Upper lobe of right lung (tissue), 1 donor: ENCODE measurements at places on chromosomes 4 and X. TPM values are rescaled to one million over a fixed set of nuclear protein-coding genes. Genes with fewer than 3 reads are reported as not detected.

Gene PF4V1
- not detected for total RNA-seq

DNA sequence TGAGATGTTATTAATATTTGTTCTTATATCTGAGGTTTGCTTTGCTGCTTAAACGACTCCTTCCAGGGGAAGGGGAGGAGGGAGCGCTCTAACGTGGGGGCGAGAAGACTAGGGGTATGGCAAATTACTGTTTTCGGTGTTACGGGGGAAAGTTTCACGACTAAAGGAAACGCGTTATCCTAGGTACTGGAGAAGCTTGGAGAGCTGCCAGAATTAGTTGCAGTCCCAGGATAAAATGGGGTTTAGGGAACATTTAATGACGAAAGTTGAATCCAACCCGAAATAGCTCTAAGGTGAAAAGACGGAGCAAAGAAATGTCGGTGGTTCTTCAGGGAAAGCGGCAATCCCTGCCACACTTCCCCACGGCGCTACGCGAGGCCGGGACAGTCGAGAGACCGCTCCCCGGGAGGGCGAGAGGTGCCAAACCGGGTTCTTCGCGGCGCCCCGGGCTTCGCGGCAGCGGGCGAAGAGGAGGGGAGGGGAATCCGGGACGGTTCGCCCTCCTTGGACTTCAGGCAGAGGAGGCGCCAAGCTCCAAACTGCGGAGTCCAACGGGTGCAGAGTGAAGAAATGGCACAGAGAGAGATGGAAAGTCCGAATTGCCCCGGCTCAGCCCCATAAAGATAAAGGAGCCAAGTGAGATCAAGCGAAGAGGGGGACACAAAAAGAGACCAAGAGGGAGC is 724 bp downstream of the THOC2 start:
- H3K4me3 ChIP-seq: peak overlapping the region; percentile 77
- H3K36me3 ChIP-seq: no peaks in the 10 kb centered on the region
- H3K4me1 ChIP-seq: peaks cover 11% of the 10 kb centered on the region
- peak overlapping the region; percentile 81 for H3K27ac ChIP-seq
- H3K27me3 ChIP-seq: no peaks in the 10 kb centered on the region

DNA sequence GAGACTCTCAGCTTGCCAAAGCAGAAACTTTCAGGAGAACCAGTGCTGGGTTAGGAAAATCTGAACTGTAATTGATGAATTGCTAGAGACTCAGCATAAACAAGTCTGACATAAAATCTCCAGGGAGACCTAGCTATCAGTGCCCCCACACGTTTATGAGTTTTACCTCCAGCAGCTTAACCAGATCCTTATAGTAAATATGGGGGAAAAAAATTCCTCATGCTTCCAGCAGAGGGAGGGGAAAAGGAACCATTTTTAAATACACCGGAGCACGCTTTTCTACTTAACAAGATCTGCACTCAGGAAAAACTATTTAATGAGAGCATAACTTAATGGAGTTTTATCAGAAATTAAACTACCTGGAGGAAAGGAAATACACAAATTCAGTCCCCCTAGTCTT is 1040.7 kb upstream of the INTU start:
- DNase-seq: no peak
- H3K36me3 ChIP-seq: no peaks in the 10 kb centered on the region
- no peaks in the 10 kb centered on the region for H3K27me3 ChIP-seq

Gene PAGE4
- total RNA-seq: not detected

DNA sequence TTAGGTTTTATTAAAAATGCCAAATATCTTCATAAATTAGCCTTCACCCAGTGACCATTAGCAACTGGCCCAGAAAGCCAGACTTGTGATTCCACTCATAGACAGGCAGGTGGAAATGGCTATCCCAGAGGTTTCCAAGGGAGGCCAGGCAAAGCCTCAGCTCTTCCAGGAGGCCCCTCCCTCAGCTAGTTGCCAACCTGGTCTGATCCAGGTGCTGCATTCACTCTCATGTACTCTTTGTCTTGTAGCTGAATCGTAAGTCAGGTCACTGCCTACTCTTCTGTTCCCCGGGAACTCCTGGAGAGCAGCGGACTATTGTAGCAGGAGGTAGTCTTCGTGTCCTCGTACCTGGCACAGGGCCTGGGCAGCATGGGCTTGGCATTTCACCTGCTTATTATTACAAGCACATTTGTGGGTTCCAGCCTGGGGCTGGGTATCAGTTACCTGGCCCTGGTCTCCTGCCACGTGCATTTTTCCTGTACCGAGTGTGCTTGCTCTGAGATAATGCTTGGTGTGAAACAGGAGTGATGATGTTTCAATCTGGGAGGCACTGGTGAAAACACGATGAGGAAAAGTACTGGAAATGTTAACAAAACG is 101.6 kb downstream of the FAM193A start:
- no peaks in the 10 kb centered on the region for H3K27me3 ChIP-seq
- peak; percentile 34 for DNase-seq
- peaks cover 94% of the 10 kb centered on the region for H3K36me3 ChIP-seq
- no peak overlapping the region for H3K27ac ChIP-seq
- no peak overlapping the region for H3K4me3 ChIP-seq
- no peaks in the 10 kb centered on the region for H3K4me1 ChIP-seq

GRCh38 chr4:153468587-153468986 is 2.4 kb downstream of the TMEM131L start:
- peaks cover 46% of the 10 kb centered on the region for H3K4me1 ChIP-seq
- no peak for DNase-seq
- no peak overlapping the region for H3K27ac ChIP-seq
- H3K36me3 ChIP-seq: no peaks in the 10 kb centered on the region

Gene CITED1
- total RNA-seq: 0.43 TPM

DNA sequence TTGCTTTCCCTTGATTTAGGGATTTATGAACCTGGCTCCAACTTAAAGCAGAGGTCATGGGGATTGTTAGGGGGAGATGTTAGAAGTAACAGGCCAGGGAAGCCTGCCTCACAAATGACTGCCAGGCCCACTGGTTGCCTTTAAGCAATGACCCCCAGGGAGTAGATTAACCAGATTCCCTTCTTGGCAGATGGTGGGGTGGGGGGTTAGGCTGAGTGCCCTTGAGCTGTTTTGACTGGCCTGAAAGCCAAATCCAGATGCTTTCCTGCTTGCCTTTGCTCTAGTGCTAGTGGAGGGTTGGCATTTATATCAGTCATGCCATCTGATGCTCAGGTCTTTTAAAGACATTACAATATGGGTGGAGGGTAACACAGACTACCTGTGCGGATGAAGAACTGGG is 128.1 kb downstream of the TMEM164 start:
- H3K27me3 ChIP-seq: no peaks in the 10 kb centered on the region
- no peaks in the 10 kb centered on the region for H3K36me3 ChIP-seq
- H3K27ac ChIP-seq: no peak overlapping the region
- H3K4me1 ChIP-seq: no peaks in the 10 kb centered on the region
- H3K4me3 ChIP-seq: no peak overlapping the region

DNA sequence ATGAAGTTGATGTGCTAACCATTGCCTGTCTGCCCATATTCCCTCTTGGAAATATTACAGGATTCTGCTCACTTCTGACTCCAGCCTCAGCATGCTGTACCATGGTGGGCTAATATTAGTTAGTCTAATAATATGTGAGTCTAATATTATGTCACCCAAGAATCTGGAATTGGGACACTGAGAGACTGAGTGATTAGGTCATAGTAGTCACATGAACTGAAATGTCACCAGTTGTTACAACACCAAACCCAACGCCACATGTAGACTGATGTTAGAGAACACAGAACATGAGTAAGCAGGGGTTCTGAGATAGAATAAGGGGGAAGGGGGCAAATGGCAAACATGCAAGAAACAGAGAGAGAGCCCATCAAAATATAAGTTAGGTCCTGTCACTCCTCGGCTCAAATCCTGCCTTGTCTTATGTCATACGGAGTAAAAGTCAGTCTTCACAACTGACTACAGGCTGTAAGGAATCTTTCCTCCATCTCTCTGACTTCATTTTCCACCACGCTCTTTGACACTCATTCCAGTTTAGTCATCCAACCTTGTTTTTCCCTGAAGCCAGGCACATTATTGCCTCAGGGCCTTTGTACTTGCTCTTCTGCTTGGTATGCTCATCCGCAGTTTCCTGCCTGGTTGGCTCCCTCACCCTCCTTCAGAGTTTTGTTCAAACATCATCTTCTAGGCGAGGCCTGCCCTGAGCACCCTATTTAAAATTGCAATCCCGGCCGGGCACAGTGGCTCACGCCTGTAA is 9.6 kb upstream of the SLAIN2 start:
- H3K27ac ChIP-seq: no peak overlapping the region
- no peak for DNase-seq
- no peak overlapping the region for H3K4me3 ChIP-seq
- no peaks in the 10 kb centered on the region for H3K36me3 ChIP-seq
- no peaks in the 10 kb centered on the region for H3K4me1 ChIP-seq

DNA sequence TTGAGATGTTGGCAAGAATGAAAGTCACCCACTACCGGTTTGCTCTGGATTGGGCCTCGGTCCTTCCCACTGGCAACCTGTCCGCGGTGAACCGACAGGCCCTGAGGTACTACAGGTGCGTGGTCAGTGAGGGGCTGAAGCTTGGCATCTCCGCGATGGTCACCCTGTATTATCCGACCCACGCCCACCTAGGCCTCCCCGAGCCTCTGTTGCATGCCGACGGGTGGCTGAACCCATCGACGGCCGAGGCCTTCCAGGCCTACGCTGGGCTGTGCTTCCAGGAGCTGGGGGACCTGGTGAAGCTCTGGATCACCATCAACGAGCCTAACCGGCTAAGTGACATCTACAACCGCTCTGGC is 12.3 kb downstream of the RPL9 start:
- peaks cover 14% of the 10 kb centered on the region for H3K36me3 ChIP-seq
- H3K27ac ChIP-seq: peak overlapping the region; percentile 53
- no peak for DNase-seq
- H3K4me3 ChIP-seq: peak overlapping the region; percentile 49
- no peaks in the 10 kb centered on the region for H3K27me3 ChIP-seq

DNA sequence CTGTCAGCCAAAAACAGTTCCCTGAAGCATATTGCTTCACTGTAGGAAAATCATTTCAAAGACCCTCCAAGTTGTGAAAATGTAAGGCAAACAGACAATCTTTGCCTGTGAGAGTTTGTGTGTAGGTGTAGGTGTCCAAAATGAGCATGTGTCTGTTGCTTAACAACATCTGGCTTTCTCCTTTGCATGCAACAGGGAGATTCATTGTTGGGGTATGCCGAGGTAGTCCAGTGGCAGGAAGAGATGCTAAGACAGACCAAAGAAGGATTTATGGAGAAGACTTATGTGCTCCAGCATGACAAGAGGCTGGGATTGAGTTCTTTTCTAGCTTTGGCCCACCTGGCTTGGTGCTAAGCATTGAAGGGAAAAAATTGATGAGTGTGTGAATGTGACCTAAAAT is 29.8 kb upstream of the SMAD1 start:
- H3K27ac ChIP-seq: no peak overlapping the region
- no peaks in the 10 kb centered on the region for H3K36me3 ChIP-seq
- no peak overlapping the region for H3K4me3 ChIP-seq
- no peak for DNase-seq
- no peaks in the 10 kb centered on the region for H3K27me3 ChIP-seq

- H3K27me3 ChIP-seq: no peaks in the 10 kb centered on the region
- H3K4me3 ChIP-seq: no peak overlapping the region
- H3K4me1 ChIP-seq: no peaks in the 10 kb centered on the region
- H3K36me3 ChIP-seq: no peaks in the 10 kb centered on the region
- H3K27ac ChIP-seq: no peak overlapping the region
- no peak for DNase-seq
Measured at GRCh38 chr4:108730579-108730978, 32.3 kb downstream of the ETNPPL start.

DNA sequence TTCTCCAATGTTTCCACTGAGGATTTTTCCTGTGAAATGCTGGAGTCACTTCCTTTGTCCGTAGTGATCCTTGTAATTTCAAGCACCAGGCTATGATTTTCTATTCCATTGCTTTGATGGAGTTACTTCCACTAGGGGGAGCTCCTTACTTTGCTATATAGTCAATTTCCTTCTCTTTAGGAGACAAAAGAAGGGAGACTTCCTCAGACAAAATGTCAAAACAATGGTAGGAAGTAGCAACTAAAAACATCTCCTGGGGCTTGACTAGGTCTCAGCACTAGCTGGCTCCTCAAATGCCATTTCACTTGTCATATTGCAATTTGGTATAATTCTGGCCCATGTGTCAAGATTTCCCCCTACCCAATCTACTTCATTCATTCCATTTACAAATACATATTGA is 24.1 kb downstream of the ZCCHC12 start:
- H3K27ac ChIP-seq: no peak overlapping the region
- no peaks in the 10 kb centered on the region for H3K27me3 ChIP-seq
- H3K36me3 ChIP-seq: no peaks in the 10 kb centered on the region
- H3K4me1 ChIP-seq: no peaks in the 10 kb centered on the region
